NCI-H1417 (cell line): ENCODE measurements at places on chromosomes 1 and 21.
A peak's percentile ranks its signal among the peaks of the same experiment; 100 is the strongest.

- no peak for DNase-seq
Observed at GRCh38 chr21:29546071-29546470, 247.3 kb downstream of the BACH1 start.

DNA sequence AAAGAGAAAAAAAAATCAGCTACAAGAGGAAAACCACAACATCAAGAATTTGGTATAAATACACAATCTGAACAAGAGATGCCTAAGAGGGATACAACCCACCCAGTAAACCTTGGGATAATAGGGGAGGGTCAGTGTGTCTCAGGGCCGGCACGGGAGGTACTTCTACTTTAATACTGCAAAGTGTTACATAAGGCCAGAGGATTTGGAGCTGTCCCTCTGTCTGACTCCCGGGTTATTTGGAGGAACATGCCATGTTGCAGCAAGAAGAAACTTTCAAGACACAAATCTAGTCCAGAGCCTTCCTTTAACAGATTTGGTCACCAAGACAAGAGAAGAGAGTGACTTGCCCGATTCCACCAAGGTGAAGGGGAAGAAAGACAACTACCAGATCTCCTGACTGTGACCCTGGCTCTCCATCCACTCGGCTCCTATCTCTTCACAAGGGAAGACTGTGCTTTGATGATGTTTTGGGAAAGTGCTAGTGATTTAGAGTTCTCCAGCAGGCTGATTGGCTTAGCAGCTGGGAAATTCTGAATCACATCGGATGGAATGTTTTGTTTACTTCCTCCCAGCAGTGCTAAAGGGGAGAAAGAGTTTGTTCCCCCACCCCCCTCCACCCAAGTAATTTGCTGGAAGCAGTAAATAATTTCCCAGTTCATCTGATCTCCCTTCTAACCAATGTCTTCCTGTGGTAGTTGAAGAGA lies 29.3 kb downstream of the SGIP1 start:
- no peak for DNase-seq

DNA sequence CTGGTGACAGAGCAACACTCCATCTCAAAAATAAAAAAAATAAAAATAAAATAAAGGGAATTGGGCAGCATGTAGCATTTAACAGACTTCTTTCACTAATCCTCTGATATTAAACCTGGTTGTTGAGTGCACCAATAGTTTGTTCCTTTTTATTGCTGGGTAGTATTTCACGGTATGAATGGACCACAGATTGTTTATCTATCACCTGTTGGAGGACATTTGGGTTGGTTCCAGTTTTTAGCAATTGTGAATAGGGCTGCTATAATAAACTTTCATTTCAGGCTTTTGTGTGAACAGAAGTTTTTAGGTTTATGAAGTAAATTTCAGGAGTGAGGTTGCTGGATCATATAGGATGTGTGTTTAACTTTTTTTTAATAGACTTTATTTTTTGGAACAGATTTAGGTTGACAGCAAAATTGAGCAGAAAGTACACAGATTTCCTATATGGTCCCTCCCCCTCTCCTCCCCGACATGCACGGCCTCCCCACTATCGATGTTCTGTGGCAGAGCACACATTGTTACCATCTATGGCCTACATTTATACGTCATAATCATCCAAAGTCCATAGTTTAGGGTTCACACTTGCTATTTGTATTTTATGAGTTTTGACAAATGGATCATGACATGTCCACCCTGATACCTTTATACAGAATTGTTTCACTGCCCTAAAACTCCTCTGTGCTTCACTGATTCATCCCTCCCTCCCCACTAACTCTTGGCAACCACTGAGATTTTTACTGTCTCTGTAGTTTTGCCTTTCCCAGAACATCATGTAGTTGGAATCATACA lies 66.1 kb upstream of the TMPRSS2 start:
- DNase-seq = no peak

GRCh38 chr1:16128338-16128741 lies 27.5 kb downstream of the EPHA2 start:
- DNase-seq = no peak

DNA sequence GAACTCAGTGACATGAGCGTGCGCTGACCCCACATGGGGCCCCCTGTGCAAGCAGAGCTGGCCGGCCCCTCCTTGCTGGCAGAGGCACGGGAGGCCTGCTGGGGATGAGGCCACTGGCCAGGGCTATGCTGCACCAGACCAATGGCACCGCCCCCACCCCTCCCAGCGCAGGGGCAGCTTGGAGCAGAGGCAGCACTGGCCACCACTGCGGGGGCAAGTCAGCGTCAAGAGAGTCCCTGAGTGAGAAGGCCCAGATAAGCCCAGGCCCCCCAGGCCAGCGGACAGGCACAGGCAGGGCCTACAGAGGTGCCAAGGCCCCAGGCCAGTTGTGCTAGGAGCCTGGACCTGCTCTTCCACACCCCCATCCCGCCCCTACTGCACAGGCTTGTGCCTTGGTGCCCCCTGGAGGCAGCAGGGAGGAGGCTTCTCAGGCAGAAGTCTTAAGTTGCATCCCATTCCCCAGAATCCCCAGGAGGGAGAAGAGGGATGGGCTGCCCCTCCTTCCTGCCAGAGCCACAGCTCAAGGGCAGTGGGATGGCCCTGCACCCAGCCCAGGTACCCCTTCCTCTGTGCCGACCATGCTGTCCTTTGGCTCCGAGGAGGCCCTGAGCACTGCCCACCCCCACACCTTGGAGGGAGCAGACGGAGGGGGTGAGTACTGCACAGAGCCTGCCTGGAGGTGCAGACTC lies 35.8 kb downstream of the EPHX1 start:
- peak; percentile 48 for DNase-seq

DNA sequence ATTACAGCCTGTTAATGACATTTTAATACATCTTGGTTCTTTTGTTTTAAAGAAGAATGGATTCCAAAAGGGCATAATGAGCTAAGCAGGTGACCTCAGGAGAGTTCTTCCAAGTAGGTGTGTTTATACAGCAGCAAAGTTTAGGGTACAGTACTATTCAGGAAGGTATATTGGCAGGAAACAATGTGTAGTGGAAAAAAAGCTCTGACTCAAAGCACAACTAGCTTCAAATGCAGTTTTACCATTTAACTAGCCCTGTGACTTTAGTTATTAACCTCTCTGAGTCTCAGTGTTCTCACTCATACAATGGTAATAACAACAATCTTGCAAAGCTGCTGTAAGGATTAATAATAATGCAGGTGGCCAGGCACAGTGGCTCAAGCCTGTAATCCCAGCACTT lies 29.9 kb downstream of the FAF1 start:
- no peak for DNase-seq

- DNase-seq = no peak
Observed at GRCh38 chr21:41821756-41822431, 55.0 kb upstream of the RIPK4 start.

DNA sequence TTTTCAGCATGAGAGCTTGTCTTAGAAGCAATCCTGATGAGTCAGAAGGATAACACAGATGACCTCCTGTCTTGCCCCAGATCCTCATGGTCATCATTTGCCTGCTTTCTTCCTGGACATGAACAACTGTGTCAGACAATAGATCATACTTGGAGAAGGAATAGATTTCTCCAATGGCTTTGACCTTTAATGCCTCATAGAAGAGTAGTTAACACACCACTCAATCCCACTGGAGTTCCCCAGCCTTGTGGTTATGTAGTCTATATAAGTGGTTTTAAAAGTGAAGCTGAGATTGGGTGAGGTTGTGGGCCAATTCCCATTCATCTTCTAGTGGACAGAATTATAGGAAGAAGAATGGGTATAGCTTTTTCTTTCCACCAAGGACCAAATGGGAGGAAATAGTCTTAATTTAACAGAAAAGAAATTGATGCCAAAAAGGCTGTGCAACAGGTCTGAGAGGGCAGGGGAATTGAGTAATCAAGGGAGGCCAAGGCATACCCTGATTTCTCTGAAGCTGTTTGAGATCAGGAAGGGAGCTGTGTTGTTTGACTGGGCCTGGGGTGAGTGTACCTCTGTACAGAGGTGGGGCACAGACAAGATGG lies 14.4 kb downstream of the PRCC start:
- DNase-seq = no peak

DNA sequence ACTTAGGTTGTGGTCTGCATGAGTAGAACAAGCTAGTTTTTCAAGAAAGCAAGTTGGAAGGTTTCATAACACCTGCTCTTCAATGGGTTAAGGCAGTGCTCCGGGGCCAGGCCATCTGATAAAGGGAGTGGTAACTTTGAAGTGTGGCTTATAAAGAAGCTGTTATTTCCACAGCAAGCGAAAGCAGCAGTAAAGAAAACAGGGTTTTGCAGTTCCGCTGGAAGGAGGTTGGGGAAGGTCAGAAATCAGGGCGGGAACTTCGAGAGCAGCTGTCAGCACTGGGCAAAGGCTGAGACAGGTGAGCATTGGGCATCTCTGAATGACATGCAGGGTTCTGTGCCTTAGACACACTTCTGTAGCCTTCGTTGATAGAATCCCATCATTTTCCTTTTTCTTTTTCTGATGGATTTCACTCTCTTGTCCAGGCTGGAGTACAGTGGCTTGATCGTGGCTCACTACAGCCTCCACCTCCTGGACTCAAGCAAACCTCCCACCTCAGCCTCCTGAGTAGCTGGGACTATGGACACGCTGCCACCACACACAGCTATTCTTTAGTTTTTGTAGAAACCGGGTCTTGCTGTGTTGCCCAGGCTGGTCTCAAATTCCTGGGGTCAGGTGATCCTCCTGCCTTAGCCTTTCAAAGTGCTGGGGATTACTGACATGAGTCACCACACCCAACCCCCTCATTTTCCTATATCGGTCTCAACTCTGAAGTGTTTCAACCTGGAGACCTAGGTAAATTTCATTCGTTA lies 20.5 kb downstream of the TMEM51 start:
- no peak for DNase-seq

- DNase-seq = no peak
Observed at GRCh38 chr1:232622981-232623380, 7.0 kb downstream of the SIPA1L2 start.

- no peak for DNase-seq
Observed at GRCh38 chr1:245579881-245580280, 425.1 kb downstream of the KIF26B start.

DNA sequence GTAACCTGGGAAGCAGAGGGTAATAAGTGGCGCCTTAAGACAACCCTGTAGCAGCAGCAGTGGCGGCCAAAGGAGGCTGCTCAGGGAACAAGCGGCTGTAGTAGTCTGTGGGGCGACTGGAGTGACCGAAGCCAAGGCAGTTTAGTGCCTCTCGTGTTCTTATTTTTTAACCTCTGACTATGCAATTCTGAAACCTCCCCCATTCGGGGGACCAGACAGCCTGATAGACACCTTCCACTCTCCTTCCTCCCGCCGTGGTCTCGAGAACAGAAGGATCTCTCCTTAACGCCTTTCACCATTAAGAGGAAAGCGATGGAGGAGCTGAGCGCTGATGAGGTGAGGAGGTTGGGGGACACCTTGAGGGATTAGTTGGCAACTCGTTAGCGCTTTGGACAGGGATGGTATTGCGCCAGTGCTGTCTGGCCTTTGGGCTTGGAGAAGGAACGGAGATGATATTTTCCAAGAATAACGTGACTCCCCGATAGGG lies 644 bp downstream of the UBE4B start:
- peak; percentile 79 for DNase-seq

GRCh38 chr21:41501919-41502318 lies 6.0 kb downstream of the TMPRSS2 start:
- no peak for DNase-seq

DNA sequence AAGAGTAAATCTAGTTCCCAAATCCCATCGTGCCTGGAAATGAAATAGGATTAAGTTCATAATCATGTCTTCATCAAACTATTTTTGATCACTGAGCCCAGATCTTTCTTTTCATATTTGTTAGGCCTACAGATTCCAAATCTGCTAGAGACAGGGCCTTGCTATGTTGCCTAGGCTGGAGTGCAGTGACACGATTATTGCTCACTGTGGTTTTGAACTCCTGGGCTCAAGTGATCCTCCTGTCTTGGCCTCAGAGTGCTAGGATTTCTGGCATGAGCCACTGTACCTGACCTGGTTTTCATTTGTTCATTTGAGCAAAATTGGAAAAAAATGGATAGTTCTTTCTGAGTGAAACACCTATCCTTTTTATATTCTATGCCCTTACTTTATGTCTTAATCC lies 28.0 kb upstream of the DIPK1A start:
- DNase-seq = no peak

GRCh38 chr1:168469690-168470089 lies 74.1 kb downstream of the XCL2 start:
- DNase-seq = no peak

GRCh38 chr1:225823811-225824261 lies 13.9 kb downstream of the EPHX1 start:
- DNase-seq = no peak

DNA sequence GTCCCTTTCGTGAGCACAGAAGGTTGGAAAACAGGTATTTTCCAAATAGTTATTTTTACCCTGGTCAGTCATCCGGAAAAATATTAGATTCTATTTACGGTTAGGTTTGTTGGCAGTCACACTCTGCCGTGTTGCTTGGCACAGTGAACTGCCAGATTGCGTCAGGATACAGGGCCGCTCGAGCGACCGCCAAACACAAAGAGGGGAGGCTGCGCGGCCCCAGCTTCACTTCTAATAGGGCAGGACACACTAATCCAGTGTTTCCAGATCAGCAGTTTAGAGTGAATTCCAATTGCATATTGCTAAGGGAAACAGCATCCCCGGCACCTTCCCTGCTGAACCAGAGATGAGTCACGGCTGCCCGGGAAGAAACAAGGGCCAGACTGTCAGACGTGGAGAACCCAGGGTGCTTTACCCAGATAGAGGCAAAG lies 22.9 kb downstream of the UMODL1 start:
- DNase-seq = no peak

DNA sequence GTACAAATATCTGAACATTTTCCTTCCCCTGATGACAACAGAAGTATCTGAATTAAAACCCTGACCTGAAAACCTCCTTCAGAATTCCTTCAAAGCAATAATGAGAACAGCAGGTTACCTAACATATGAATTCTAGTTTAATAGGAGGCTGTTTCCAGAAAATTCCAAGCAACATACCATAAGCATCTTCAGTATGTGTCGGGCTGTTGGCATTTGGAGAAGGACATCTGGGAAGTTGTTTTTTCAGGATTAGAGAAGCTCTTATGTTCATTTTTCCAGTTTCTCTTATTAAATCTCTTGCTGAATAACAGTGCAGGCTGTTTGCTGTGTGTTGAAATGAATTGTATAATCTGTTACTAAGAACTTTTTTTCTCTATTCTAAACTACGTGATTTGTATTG lies 101.5 kb downstream of the PLA2G4A start:
- DNase-seq = no peak

- no peak for DNase-seq
Observed at GRCh38 chr21:17931080-17931479, 111.9 kb upstream of the C21orf91 start.
